ENCODE measurements at places on chromosomes 6 and 20.

DNA sequence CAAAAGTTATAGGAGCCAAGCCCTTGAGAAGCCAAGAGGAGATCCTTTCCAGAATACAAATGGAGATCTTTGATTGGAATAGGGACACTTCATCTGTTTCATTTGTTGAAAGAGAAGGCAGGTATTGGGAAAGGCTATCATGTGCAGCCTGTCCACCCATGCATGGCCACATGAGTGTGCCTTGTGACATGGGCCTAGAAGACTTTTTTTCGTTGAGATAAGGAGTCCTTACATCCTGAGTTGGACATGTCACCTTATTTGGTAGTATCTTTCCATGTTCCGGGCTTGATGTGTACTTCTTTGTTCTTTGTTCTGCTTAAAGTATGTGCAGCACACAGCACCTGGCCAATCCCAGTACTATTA, 42.1 kb upstream of the SYNCRIP start:
- no peak for DNase-seq

- no peak for DNase-seq
Observed at GRCh38 chr6:12034837-12035236, 22.7 kb downstream of the HIVEP1 start.

GRCh38 chr6:150567380-150567779, 32.3 kb upstream of the PLEKHG1 start:
- no peak for DNase-seq

- DNase-seq: no peak
Observed at GRCh38 chr20:48839154-48839917, 11.5 kb upstream of the PREX1 start.

DNA sequence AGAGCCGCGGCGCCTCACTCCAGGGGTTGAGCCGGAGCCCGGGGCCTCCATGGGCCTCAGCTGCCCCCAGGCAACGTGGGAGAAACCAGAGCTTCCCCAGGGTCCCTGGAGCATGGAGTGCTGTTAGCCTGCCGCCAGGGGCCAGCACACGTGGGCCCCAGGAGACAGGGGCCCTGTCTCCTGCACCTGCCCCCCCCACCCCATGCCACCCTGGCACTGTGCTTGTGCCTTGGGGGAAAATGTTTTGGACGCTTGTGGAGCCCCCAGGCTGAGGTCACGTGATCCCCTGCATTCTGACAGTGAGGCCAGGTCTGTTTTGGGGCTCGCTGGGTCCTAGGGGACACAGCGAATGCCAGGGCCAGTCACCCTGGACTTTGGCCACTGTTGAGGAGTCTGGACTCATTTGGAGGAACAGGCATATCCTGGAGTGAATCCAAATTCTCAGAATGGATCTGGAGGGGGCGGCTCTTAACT, 30.2 kb upstream of the MPC1 start:
- no peak for DNase-seq
